ENCODE measurements at places on chromosomes 4 and X.

- DNase-seq = peak; percentile 60
Measured at GRCh38 chrX:107825698-107826237, at the start of gene MID2. MID2 (plus strand) TSS chrX:107825866; CDS start chrX:107826427, 561 bp downstream.

DNA sequence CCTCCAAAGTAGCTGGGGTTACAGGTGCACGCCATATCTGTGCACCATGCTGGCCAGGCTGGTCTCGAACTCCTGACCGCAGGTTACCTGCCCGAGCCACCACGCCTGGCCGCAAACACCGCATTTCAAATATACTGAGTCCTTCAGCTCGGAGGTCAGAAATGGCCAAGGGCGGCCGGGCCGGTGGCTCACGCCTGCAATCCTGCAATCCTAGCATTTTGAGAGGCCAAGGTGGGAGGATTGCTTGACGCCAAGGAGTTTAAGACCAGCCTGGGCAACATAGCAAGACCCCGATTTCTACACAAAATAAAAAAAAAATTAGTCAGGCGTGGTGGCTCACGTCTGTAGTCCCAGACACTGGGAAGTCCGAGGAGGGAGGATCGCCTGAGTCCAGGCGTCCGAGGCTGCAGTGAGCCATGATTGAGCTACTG, 71.9 kb upstream of the PPP2R3B start:
- no peak for DNase-seq

DNA sequence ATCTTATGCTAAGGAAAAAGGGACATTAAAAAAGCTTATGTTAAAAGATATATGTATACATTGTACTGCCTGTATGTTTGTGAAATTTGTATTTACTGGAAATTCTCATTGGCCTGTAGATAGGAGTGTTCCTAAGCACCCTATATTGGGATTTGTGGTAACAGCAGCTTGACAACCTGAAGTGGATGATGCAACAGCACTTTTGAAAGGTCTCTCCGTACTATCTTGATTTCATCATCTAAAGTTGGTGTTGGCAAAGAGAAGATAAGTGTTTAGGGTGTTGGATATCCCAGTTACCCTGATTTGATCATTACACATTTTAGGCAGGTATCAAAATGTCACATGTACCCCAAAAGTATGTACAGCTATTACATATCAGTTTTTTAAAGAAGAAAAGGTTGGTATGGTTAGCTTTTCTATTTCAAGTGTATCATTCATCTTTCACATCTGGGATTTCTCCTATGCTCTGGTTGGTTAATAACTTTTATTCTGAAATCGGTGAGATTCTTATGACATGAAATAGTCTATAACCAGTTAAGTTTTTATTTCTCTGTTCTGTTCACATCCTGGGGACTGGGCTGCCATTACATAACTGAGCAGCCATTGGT, 10.3 kb downstream of the HADH start:
- no peak for DNase-seq

GRCh38 chr4:164212134-164212533, 541.8 kb upstream of the SMIM31 start:
- DNase-seq = no peak

GRCh38 chrX:123013141-123013540, 170.9 kb upstream of the GRIA3 start:
- no peak for DNase-seq

- no peak for DNase-seq
Measured at GRCh38 chrX:22272613-22273012, at the start of gene CBLL2. CBLL2 (plus strand) TSS chrX:22272913; CDS start chrX:22272992, 79 bp downstream.

DNA sequence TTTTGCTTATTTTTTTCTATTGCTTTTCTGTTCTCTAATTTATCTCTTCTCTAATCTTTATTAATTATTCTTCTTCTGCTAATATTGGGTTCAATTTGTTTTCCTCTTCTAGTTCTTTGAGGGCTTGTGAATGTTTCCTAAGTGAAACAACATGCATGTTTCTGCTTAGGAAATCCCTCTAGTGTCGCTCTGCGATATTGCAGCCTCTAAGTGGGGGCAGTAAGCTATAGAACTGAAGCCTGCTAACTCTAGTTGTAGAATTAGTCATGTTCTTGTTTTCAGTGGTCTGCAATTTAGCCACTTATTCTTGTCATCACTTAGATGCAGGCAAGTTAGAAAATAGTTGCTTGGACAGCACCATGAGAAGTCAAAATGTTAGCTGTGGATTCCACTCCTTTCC, 222.6 kb downstream of the SPIN4 start:
- no peak for DNase-seq

GRCh38 chr4:140061194-140061593, 92.8 kb downstream of the MAML3 start:
- no peak for DNase-seq

DNA sequence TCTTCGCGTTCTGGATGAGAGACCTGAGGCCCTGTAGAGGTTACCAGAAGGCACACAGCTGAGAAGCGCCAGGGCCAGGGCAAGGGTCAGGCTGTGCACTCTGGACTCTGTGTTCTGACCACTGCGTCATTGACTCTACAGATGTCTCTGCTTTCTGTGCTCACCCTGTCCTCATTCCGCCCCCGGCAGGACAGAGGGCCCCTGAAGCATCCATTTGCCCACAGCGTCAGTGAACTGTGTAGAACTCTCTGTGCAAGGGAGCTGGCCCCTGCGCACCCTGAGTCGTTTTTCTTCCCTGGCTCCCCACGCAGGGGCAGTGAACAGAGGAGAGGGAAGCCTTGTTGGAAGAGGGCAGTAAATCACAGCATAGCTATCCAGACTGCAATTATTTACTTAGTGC, 6.1 kb upstream of the WAS start:
- DNase-seq = no peak

GRCh38 chr4:142352712-142353111, 493.4 kb downstream of the INPP4B start:
- no peak for DNase-seq

DNA sequence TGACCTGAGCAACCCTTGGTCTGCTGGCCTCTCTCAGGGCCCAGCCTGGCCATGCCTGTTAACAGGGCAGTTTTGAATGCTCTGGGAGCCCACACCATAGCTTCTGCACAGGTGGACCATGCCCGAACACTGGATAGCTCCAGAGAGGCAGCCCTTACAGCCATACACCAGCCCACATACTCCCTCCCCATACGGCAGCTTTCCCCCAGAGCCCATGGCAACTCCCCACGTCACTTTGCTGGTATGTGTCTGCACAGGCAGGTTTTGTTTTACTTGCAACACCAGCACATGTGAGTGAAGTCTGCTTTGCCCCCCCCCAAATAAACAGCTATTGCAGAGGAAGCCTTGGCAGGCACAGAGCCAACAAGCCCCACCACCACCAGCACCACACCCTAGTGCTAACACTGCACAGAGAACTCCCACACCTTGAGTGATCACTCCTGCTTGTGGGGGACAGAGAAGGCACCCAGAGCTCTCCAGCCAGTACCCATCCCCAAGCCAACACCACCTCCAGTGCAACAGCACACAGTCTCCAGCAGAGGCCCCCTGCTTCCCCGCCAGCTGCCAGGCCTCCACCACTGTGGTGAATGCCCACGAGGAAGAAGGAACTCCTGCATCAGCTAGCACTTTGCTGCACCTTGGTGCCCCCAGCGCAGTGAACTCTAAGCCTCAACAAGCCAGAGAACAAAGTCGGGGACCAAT, 87.3 kb downstream of the STPG2 start:
- no peak for DNase-seq

GRCh38 chr4:16505726-16506125, 279.5 kb upstream of the TAPT1 start:
- DNase-seq = peak; percentile 1

- no peak for DNase-seq
Measured at GRCh38 chr4:86089781-86090323, 270.0 kb downstream of the MAPK10 start.

DNA sequence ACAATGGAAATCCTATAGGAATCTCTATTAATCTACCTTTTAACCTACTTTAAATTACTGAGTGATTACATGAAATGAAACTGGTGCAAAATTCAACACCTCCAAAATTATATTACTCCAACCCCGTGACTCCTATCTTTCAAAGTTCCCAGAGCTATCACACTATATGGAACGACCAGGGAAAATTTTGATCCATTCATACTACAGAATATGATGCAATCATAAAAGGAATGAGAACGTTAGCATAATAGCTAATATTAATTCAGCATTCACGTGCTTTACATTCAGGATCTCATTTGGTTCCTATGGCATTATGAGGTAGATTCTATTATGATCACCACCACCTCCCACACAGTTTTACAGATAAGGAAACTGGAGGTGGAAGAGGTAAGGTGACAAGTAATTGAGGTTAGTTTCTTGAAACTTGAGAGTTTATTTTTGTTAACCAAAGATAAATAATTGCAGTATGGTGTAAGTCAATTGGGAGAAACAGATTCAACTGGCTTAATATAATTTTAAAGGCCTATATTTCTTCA, 29.4 kb upstream of the INTS6L start:
- DNase-seq = no peak

DNA sequence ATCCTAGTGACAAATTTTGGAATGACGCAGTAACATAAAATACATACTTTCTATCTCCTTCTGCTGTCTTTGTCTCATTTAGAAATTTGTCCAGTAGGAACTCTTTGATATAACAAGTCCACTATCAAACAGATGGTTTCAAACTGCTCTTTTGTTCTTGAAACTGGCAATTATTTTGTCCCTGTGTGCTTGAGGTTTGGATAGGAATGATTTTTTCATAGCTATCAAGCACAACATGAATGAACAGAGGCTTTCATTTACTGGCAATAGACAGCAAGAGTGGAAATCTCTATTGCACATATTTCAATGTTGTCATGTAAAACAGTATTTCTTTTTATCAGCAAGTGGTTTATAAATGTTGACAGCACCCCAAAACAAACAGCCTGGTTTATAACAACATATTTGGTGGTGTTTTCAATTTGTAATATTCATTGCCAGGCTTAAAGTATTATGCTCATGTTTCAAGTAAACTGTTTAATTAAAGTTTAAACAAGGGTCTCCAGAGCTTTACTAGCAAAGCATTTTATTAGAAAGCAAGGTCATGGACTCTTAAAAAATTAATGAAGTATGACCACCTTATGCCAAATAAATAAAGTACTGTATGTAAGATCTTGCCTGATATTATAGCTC, 60.0 kb downstream of the TIGD2 start:
- DNase-seq = peak; percentile 72

DNA sequence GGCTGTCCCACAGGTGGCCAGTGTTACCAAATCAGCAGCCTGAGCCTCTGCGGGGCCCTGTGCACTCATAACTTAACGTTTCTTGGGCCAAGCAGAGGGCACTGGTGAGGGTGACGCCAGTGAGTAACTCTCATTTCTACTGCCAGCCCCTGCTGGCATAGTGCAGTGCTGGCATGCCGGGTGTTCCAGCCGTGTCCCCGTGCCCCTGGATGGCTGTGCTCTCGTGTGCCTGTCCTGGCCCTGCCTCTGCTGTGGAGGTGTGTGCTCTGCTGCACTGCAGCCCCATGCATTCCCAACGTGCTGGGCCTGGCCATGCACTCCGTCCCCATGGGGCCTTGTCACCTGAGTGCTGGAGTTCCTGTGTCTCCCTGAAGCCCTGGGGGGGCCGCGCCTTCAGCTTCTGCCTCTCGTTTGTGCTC, 14.7 kb downstream of the TBC1D14 start:
- DNase-seq = no peak

DNA sequence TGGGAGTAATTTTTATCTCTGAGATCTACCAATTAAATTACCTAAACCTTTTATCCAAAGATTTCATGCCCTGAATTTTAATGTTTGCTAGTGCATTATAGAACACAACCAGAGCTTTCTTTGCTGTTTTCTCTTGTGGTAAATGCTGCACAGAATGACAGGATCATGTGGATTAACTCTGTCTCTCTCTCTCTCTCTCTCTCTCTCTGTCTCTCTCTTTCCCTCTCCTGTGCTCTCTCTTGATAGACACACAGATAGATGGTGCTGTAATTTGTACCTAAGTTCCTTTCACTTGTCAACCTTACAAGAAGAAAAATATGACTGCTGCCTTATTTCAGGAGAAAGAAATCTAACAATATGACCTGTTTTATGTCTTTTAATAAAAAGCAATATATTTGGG, 211.2 kb upstream of the WDFY3 start:
- no peak for DNase-seq

DNA sequence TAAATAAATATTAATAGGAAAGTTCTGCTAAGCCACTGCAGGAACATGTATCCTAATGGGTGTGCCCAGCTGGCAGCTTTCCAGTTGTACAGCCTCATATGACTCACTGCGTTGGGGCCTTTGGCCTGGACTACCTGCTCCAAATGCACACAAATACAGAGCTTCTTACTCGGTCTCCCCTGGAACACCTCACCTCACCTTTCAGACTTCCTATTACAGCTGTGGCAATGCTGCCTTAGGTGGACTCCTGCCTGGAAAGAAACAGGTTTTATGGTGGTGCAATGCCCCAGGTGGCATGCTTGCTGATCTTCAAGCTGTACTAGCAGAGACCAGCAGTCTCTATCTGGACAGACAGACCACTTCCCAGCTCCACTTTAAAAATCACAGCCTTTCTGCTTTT, 85.7 kb upstream of the EXOC1L start:
- peak; percentile 84 for DNase-seq

- DNase-seq = peak; percentile 18
Measured at GRCh38 chrX:13283512-13283911, 36.3 kb downstream of the ATXN3L start.

DNA sequence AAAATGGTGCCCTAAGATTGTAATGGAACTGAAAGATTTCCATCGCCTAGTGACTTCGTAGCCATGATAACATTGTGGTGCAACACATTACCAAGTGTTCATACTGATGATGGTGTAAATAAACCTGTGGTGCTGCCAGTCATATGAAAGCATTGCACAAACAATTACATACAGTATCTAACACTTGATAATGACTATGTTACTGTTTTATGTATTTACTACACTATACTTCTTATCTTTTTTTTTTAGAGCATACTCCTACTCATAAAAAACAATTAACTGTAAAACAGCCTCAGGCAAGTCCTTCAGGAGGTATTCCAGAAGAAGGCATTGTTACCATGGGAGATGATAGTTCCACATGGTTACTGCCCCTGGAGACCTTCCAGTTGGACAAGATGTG, 152.7 kb upstream of the EDNRA start:
- DNase-seq = no peak

- peak; percentile 50 for DNase-seq
Measured at GRCh38 chrX:110123331-110123782, 120.4 kb downstream of the TMEM164 start.

DNA sequence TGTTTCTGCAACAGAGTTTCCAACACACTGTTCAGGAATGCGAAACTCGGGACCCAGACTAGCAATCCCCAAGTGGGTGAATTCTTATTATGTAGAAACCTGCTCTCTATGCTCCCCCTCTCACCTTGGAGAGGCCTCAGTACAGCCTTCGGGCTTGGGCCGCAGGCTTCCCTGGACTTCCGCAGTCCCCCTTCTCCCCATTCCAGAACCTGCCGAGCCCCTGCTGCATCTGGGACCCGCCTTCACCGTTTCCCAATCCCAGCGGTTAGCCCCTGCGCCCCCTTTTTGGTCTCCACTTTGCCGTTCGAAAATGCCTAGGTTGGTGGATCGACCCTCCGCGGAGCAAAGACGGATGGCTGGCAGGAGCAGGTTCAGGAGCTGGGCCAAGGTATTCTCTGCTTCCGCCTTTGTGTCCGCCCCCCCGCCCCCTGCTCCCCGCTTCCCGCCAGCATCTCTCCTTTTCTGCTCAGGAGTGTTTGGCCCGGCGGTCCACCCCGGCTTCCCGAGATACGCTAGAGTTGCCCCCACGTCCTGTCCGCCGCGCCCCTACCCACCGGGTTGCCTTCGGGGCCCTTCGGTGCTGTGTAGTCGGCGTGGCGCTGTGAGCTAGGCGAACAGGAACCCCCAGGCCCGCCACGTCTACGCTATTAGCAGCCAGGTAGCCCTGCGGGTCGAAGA, 11.5 kb downstream of the HAND2 start:
- DNase-seq = no peak

Measured in NCI-H69 (cell line).